GF-D8 (cell line): ENCODE measurements at places on chromosomes 7 and 10.

GRCh38 chr7:106858618-106859532, 6.2 kb upstream of the PIK3CG start:
- peak; percentile 39 for DNase-seq

DNA sequence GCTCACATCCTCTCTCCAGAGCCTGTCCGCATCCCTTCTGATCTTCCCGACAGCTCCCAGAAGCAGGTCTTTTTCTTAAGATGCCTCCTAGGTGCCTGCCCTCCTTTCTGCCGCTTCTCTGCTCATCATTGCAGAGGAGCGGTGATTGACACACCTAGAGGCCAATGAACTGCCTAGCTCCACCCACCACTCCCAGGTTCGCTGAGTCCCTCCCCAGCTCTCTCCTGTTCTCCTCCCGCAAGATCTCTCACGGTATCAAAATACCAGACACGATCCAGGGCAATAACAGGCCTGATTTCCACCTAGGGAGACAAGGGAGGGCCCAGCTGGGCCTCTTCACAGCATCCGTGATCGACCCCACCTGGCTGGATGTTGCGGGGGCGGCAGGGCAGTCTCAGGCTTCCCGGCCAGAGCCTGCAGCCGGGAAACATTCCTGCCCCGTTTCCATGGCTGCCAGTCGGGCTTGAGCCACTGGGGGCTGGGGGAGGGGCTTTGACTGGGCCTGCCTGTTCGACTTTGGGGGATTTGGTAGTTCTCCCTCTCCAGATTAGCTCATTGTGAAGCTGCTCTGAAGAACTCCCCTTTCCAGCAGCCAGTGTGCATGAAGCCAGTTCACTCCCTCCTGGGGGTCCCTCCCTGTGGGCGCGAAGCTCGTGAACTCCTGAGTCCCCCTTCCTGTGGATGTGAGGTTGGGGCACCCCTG, 373.5 kb downstream of the RPS24 start:
- no peak for DNase-seq

DNA sequence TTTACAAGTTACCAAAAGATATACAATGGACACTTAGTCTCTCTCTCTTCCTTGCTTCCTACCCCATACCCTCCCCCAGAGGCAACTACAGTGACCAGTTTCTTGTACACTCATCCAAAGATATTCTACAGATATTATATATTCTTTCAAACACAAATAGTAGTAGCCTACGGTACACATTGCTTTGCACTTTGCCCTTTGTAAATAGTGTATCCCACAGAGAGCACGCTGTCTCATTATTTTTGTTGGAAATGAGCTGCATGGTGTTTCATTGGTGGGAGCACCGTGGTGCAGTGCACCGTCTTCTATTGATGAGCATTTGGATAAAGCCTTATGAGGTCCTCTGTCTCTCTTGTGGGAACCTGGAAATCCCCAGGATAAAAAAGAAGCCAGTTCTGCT, 24.2 kb downstream of the STRA8 start:
- no peak for DNase-seq

DNA sequence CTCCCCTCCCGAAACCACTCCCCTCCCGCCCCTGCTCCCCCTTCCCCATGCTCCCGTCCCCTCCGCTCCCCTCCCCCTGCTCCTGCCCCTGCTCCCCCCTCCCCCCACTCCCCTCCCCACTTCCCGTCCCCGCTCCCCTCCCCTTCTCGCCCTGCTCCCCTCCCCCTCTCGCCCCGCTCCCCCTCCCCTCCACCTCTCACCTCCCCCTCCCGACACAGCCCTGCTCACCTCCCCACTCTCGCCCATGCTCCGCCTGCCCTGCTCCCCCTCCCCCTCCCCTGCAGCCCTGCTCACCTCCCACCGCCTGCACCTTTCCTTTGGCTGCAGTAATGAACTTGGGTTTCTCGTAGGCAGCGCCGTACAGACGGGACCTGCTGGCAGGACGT, 49.9 kb upstream of the NKX6-2 start:
- DNase-seq: no peak

- DNase-seq: peak; percentile 40
Observed at GRCh38 chr7:17234030-17234397, 64.4 kb upstream of the AHR start.

- DNase-seq: no peak
Observed at GRCh38 chr7:36088966-36089365, 64.1 kb upstream of the EEPD1 start.

DNA sequence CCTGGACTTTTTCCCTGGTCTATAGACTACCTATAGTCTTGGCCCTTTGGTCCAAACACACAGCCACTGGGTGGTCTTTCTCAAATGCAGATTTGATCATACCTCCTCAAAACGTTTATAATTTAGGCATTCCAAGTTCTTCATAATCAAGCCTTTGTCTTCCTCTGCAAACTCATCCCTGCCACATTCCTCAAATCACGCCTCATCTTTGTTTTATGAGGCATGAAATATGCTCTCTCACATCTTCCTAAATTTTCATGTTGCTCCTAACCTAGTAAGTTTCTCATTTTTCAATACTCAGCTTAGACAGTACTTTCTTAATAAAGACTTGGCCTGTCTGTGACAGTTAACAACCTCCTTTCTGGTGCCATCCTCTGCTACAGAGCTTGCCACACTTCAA, 10.9 kb upstream of the HERC4 start:
- no peak for DNase-seq

DNA sequence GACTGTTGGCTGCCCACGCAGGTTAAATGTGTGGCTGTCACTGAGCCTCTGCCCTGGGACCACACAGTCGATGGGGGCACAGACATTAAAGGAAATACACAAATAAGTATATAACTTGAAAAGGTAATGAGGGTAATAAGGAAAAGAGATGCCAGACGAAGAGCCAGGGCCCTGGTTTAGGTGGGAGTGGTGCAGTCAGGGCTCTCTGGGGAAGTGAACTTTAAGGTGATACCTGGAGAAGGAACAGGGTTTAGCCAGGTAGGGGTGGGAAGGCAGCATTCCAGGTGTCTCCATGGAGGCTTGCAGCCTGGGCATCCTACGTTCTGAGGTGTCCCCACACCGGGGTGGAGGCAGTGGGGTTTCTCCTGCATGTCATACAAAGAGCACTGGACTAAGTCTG, 50.4 kb downstream of the UNC5B start:
- no peak for DNase-seq

DNA sequence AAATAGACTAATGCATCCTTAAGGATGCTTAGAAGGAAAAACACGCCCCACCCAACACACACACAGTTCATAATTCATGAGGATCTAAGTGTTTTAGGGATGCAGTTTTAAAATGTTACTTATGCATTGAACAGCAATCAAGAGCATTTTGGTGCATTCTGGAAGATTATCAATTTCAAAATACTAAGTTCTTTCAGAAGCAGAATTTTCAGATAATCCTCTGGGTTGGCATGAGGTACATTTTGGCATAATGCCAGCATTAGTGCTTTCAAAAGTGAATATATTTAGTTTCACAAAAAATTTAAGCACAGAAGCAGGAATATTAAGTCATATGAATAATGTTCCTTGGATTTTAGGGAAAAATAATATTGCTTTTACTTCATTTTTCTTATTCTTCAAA, 937.1 kb downstream of the REEP3 start:
- no peak for DNase-seq

DNA sequence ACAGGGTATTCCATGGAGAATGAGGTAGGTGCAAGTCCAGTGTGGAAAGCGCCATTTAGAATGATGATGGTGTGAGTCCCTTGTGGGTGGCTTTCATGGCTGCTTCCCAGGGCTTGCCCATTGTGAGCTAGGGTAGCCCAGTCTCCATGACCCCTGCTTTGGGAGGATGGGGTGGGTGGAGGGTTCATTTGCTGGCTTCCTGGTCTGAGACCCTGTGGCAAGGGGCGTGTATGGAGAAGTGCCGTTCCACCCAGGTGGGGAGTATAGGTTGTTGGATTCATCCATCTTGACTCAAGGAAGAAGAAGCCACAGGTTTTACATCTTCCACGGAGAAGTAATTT, 27.7 kb downstream of the CCM2 start:
- no peak for DNase-seq

DNA sequence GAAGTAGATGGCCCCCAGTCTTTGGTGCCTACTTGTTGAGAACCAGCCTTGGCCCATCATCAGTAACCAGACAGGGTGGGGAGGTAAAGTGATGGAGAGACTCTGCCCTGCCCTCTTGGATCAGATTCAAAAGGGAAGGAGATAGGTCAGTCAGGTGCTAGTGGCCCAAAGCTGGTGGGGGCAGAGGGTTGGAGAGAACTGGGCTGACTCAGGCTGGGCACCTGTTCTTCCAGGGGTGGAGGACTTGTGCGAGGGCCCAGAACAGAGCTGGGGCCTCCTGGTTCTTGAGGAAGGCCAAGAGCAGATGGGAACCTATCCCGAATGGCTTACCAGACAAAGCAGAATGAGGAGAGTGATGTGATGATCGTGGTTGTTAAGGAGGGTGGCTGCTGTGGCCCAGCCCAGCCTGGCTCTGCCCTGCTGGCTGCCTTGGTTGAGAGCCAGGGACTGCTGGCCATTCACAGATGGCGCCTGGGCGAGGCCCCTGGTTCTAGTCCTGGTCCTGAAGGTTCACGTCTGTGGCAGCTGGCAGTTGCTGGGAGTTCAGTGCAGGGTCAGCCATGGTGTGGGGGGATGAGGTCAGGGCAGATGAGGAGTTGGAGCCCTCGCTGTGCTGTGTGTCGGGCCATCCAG, 36.6 kb downstream of the PALD1 start:
- no peak for DNase-seq

GRCh38 chr7:26349005-26349915, 57.6 kb downstream of the SNX10 start:
- no peak for DNase-seq

DNA sequence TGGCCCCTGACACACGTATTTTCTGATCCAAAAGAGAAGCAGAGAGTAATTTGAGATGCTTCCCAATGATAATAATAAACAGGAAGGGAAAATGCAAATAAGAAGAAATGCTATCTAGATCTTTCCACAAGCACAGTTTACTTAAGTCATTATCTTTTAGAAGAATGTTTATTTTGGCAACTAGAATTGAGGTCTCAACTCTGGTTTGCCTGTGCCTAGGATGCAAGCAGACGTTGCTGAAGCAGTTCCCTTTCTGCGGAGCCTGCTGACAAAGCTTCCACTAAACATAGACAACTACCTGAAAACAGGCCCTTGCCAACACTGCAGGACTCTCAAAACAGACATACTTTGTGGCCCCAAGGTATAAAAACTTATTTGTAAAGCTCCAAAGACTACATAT, 315.8 kb upstream of the POM121L12 start:
- DNase-seq: no peak

GRCh38 chr10:30529373-30529998, 95.5 kb downstream of the MAP3K8 start:
- peak; percentile 97 for DNase-seq

- no peak for DNase-seq
Observed at GRCh38 chr7:55192723-55193122, 172.4 kb upstream of the LANCL2 start.

- peak; percentile 77 for DNase-seq
Observed at GRCh38 chr7:27173956-27174873, at the start of gene HOXA10. HOXA10 (minus strand) TSS chr7:27174320; CDS start chr7:27174306, 14 bp downstream.

DNA sequence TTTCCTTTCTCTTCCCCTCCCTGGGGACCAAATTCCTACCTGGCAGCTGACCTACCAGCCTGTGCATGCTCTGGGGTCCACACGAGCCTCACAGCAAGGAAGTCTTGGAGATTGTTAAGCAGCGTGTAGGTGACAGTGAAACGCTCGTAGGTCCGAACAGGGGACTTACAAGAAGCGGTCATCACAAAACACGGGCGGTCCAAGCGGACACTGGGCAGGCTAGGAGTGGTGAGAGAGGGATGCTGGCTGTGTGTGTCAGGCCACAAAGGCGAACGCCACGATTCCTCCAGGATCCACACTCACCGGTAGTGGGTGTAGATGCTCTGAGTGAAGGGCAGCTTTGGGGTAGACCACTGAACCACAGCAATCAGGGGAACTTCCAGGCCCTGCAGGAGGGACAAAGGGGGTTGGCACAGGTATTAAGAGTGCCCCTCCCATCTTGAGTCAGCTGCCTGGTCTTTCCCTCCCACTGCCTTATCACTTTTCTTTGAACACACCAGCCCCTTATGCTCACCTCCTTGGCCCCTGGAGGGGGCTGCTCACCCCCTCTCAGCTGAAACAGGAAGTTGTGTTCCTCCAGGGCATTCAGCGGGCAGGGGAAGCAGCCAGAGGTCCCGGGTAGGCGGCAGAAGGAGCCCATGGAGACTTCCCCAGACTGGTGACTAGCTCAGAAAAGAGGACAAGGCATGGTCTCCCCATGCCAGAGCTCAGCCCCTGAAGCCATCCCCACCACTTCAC, 2.0 kb downstream of the TRAPPC14 start:
- DNase-seq: peak; percentile 37

- no peak for DNase-seq
Observed at GRCh38 chr10:77673101-77673500, 35.5 kb upstream of the KCNMA1 start.

DNA sequence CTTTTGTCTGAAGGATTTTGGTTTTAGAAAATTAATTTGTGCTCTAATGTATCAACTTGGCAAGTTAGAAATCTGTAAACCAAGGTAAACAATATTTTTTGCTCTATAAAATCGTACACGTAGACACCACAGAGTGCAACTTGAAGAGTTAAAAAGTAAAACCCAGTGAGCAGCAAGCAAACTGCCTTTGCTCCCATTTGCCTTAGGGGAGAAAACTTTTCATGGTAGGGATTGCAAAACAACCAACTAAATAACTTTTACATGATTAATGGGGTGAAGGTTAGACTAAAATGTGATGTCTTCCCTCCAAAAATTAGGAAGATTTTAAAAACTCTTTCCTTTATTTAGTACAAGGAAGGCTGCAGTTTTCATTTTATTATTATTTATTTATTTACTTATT, 224.2 kb upstream of the LYZL1 start:
- no peak for DNase-seq

- DNase-seq: no peak
Observed at GRCh38 chr7:7870555-7870954, 98.0 kb upstream of the GLCCI1 start.

DNA sequence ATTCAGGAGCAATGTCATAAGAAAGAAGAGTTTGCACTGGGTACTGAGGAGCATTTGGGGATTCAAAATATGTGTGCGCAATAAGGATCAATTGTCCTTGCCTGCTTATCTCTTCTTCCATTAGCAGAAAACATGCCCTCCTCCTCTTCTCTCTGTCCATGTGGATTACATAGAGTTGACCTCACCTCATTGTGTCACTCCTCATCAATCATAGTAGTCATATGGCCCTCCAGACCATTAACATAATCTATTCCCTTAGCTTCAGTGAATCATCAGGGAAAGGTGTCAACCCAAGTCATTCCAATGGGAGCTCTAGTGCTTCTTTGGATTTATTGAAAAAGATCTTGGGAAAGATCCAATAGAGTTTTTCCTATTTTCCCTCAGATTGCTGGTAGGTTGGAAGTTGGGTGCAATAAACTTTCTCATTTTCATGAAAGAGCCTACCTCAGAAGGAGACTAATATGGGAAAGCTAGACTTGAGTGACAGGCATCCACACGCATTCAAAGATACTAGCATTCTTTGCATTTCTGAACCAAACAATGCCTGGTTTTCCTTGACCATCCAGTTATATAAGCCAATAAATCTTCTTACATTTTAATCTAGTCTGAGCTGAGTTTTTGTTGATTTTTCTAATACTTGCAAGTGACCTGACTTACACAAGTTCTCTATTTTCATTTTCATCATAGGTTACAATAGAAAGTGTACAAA, 71.5 kb upstream of the FAM13C start:
- DNase-seq: no peak

GRCh38 chr7:101538596-101539459, 90.3 kb downstream of the MYL10 start:
- no peak for DNase-seq
